Fibroblast of skin of abdomen (primary cell): ENCODE measurements at places on chromosomes 11 and 22.

DNA sequence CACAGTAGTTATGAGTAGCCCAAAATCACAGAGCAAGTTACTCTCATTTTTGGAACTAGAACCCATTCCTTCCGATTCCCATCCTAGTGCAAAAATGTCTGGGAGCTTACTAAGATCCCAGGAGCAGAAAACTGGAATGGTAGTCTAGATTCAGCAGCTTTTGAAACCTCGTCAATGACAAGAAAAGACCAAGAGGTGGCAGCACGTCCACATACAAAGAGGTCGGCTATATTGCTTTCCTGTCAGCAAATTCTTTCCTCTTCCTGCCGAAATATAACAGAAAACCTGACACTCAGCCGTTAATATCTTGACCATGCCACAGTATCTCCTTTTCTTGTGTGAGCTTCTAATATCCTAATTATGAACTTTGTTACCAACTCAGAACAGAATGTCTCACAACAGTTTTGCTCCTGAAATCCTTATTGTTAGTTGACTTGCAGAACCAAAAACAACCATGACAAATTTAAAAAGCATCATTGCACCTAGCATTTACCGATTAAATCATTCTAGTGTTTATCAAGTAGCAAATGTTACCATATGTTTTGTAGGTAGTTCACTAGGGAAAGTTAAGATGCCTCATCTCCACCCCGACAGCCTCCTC, 92.8 kb upstream of the OR9G4 start:
- DNase-seq = peak; percentile 54

- DNase-seq = peak; percentile 18
Observed at GRCh38 chr22:17120281-17120680, 879 bp downstream of the TMEM121B start.

DNA sequence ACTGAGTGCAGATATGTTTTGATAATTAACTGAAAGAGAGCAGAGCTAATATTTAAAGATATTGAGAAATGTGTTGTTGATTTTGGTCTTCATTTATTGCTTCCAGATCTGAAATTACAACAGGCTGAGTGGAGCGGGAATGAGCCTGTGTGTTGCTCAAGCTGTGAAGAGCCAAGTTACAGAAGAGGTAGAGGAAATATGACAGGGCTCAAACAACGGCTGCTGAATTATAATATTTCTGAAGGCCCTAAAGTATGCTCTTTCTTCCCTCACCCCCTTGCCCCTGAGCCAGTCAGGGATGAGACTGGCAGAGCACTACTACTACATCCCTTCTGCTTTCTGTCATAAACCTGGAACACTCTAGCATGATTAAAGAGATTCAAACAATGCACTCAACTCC, 115.6 kb downstream of the FANCF start:
- peak; percentile 32 for DNase-seq

DNA sequence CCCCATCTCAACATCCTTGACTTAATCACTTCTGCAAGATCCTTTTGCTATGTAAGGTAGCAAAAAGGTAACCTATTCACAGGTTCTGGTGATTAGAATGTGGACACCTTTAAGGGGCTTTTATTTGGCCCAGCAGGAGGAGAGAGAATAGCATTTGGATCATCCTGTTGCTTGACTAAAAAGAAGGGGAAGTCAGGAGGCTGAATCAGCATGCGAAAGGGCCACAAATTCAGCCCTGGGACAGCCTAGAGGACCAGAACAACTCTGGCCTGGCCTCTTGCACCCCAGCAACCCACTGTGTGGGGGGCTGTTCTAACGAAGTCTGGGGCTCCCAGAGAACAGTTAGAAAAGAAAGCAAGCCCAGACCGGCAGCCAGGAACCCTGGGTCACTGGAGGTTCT, 3.2 kb upstream of the HMOX1 start:
- no peak for DNase-seq

GRCh38 chr11:3073029-3073435, 15.8 kb upstream of the CARS1 start:
- DNase-seq = peak; percentile 72

DNA sequence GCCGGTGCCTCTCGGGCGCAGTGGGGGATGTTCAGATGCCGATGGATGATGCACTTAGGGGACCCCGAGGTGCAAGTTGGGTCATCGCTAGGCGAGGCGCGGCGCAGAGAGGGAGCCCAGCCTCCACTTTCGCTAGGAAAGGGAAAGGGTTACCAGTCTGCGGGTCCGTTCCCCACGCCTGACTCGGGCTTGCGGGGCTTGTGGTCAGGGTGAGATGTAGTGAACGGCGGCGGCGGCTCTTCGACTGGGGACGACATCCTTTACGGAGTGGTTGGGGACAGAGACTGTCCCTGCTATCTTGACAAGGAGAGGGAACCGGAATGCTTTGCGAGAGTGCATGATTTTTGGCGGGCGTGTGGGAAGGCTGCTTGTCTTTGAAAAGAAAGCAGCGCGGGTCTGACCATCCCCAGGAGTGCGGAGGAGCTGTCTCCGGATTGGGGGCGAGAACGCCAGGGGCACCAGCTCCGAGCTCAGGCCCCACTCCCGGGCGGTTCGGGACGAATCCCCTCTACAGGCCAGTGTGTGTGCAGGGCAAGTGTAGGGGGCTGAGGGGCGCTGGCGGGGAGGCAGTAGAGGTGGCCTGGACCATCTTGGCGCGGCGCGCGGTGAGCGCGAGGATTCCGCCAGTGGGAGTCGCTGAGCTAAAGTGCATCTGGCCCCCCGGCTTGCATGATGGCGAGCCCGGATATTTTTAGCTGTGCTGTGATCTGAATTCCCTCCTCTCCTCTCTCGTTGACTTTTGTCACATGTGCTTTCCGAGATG, 1.1 kb downstream of the FAT3 start:
- DNase-seq = peak; percentile 25

DNA sequence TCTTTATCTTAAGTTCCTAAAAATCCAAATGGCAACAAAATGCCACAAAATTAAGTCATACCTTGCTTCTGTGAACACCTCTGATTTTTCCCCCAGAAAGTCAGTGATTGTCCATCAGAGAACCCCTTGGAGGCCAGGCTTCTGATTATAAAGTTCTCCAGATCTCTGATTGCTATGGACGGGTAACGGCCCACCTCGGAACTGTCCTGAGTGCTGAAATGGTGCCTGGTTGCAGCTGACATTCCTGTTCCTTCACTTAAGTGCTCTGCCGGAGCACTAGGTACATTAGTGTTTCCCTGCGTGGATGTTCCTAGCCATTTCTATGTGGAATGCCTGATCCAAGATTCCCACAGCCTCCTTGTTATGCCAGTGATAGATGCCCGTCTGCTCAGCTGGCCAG, 85.0 kb downstream of the CHST1 start:
- DNase-seq = peak; percentile 22
